ENCODE measurements at places on chromosomes 3 and 15.
A peak's percentile ranks its signal among the peaks of the same experiment; 100 is the strongest.

- no peak for DNase-seq
These were observed 325.3 kb downstream of the THSD4 start for GRCh38 chr15:71440489-71441110.

DNA sequence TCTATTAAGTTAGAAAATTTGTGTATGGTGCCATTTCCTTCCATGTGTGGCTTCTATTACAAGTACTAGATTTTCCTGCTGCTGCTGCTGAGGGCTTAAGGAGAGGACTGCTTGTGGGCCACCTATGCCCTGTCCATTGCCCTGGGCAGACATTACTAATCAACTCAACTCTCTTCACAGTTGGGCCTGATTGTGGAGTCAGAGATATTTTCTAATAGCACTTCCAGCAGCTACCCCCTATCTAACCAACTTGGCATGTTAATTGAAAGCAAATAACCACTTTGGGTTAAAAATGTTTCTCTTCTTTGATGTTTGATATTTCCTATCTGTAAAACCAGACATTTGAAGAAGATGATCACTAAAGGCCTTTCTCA, 242.0 kb downstream of the EDEM1 start:
- no peak for DNase-seq

- no peak for DNase-seq
These were observed 433.4 kb upstream of the GBE1 start for GRCh38 chr3:82194870-82195269.

- peak; percentile 4 for DNase-seq
These were observed 15.2 kb downstream of the SSUH2 start for GRCh38 chr3:8629151-8630021.

DNA sequence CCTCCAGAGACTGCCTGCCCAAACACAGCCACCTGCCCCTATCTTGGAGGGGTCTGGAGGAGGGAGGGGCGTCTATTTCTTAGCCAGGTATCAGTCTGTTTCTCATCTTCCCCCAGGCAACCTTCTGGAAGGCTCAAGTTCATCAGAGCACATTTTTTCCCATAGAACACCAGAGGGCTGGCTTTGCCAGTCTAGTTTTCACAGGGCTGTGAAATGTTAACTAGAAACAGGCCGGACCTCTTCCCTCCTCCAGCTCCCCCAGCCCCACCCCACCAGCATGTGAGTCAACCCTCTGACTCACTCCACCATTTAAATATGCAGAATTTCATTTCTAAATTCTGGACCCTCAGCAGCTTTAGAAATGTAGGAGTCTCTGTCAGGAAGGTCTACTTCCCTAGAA, 66.9 kb downstream of the SLCO2A1 start:
- DNase-seq: no peak

DNA sequence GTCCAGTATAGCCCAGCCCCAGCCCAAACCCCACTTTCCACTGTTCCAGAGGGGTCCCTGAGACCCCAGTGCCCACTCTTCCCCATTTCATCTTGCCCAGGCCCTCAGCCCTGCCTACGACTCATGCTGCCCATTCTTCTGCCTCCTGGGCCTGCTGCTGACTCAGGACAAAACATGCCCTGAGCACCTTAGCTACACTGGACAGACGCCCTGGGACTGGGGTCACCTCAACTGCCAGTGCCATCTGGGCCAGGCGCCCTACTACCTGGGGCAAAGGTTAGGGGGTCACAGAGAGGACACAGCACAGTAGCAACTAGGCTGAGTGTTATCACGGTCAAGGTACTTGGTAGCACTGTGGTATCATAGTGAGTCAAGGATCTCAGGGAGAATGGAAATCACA, 2.6 kb upstream of the LAMB2 start:
- DNase-seq: no peak

DNA sequence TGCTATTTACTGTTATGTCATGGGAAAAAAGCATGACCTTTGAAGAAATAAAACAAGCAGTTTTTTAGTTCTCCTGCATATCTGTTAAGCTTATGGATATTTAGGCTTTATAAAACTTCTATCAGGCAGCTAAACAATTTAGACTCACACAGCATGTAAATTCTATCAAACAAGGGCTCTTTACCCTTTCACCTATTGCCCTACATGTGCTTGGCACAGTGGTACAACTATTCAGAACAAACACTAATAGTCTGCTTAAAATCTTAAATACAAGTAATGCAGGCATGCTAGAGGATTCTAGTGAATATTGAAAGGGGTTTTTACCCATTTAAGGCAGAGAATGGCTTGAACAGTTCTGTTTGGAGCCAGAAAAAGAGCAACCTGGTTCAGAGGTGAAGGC, 23.4 kb upstream of the NANOGP8 start:
- DNase-seq: no peak

- no peak for DNase-seq
These were observed 2.5 kb downstream of the SLC22A13 start for GRCh38 chr3:38268087-38268486.

- no peak for DNase-seq
These were observed 308.9 kb downstream of the EPHB1 start for GRCh38 chr3:135103917-135104316.

DNA sequence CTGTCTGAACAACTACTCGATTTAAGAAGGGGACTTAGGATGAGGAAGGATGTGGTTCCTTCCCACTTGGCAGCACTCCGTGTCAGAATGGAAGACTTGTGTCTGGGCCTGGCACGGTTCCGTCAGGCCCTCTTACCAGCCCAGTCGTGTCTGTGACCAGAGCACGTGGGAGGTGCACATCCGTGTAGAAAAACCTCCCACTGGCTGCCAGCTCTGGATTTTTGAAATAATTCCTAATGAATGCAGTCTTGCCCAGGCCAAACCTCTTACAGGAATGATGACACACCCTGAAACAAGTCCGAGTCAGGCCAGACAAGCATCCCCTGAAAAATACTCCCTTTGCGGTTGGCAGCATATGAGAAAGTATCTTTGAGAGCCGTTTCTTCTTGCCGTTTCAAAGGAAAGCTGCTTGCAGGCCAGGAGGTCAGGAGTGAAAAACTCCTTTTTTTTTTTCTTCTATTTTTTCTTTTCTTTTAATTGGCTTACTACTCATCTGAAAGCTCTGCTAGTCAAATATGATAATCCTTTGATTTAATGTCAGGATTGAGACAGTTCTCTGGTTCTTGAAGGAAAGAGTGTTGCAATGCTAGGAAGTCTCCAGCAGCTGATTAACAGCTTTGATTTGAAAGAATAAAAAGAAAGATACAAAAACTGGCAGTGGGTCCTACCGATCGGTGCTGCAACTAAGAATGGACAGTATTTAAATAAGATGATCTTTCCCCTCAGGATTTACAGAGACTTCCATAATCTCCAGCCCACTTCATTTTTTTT, 19.8 kb downstream of the IL1RAP start:
- DNase-seq: peak; percentile 28

- DNase-seq: no peak
These were observed 67.7 kb downstream of the ARHGEF26 start for GRCh38 chr3:154188846-154189245.

GRCh38 chr3:177107461-177108239, 89.6 kb downstream of the TBL1XR1 start:
- no peak for DNase-seq

DNA sequence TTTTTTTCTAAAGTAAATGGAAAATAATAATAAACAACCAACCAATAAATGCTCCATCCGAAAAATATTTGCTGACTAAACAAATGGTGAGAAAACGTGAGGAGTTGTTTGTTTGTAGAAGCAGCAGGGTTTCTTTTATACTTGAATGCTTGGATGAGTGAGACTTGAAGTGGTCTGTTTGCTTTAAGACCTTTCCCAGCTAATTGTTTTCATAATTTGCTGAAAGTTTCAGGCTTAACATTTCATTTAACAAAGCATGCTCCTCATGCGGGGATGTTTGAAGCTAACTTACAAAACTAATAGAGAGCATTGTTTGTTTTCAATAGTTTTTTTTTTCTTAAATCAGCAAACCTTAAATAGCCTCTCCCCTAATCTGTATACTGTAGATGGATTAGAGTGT, 484.6 kb downstream of the ROBO2 start:
- DNase-seq: no peak

GRCh38 chr3:184405075-184406030, 25.5 kb downstream of the CHRD start:
- DNase-seq: no peak

GRCh38 chr3:134840459-134840858, 45.4 kb downstream of the EPHB1 start:
- DNase-seq: no peak

DNA sequence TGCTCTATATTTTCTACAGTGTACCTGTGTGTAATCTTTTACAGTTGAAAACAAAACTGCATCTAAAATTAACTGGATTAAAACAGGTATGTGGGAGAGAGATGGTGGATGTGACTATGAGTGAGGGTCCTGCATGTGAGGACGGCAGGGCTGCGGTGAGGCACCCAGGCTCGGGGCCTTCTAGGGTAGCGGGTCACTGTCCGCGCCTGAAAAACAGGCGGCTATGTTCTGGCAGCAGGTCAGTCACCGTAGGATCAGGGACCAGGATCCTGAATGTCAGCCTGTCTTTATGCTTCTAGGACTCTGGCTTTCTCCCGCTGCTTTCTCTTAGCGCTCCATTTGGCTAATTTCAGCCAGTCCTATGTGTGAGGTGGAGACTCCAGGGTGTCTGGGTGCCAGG, 12.6 kb downstream of the TMEM40 start:
- no peak for DNase-seq

DNA sequence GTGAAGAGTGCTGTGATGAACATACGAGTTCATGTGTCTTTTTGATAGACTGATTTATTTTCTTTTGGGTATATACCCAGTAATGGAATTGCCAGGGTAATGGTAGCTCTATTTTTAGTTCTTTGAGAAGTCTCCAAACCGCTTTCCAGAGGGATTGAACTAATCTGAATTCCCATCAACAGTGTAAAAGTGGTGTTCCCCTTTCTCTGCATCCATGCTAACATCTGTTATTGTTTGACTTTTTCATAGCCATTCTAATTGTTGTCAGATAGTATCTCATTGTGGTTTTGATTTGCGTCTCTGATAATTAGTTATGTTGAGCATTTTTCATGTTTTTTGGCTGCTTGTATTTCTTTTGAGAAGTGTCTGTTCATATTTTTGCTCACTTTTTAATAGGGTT, 54.8 kb upstream of the UTS2B start:
- DNase-seq: no peak

DNA sequence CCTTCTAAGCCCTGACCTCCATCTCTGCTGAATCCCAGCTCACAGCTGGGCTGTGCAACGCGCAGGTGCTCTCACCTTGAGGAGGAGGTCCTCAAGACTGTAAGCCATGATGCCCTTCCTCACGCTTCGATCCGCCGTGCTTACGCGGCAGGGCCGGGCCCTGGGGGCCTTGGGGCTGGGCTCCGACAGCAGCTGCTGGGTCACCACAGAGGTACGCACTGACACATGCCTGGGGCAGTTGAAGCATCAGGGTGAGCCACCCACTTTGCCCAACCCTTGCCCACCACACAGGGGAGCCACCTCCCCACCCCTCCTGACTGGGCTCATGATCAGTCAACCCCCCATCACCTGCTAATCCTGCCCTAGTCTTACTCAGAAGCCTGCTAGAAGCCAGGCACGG, 3.1 kb downstream of the CIDEC start:
- no peak for DNase-seq

- no peak for DNase-seq
These were observed 36.5 kb upstream of the SPTBN5 start for GRCh38 chr15:41930221-41930866.

DNA sequence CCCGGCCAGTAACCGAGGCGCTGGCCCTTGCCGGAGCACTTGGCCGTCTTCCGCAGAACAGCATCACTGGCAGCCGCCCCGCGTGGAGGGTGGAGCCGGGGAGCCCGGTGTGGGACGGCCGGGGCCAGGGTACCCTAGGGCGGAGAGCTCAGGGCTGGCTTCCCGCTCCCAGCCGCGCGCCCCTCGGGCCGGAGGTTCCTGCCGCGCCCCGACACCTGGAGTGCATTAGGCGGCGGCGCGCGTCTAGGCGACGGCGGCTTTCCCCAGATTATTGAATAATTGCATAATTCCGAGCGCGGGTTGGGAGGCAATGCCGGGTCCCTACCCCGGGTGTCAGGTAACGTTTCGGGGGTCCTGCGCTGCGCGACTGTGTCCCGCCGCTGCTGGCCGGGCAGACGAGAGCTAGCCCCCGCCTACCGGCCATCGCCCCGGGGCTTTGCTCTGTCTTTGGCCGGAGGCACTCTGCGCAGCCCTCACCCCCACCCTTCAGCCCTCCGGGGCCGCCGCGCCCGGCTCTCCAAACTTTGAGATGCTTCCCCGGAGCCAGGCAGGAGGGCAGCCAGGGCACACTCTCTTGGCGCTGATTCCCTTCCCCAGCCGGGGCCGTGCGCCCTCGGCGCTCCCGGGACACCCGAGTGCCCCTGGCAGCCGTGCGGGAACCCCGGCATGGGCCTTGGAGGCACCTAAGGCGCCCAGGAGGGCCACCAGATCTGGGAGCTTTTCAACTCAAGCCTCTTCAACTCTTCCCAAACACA, 749 bp downstream of the ITGA11 start:
- no peak for DNase-seq

- DNase-seq: no peak
These were observed 17.9 kb downstream of the GP9 start for GRCh38 chr3:129078510-129078909.

- DNase-seq: no peak
These were observed 109.6 kb upstream of the ARHGEF3 start for GRCh38 chr3:56911363-56911762.

DNA sequence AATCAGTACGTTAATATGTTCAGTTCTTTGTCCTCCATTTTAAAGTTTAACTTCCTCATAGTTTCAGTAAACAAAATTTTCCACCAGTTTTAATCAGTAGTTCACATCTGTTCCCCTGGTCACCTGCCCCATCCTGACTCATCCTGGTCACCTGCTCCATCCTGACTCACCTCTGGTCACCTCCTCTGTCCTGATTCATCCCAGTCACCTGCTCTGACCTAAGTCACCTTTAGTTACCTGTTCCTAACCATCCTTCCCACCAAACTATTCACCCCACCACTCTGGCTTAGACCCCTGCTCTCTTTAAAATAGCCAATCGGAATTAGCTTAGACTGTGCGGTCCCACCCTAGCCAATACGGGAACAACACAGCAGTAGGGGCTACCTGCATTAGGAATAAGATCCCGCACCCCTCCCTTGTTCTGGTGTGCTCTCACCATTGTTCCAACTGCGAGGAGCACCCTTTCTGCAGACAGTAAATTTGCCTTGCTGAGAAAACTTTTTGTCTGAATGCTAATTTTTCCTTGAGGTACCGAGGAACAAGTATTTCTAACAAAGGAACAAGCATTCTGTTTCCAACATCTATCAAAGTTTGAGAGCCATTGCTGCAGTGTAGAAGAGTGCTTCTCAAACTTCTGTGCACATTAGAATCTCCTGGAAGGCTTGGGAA, 169.3 kb downstream of the ADAMTS17 start:
- no peak for DNase-seq

Measured in nucleus accumbens (tissue), 56 donors.